H4 (cell line): ENCODE measurements at places on chromosomes 6 and 20. TPM values are rescaled to one million over a fixed set of nuclear protein-coding genes. Genes with fewer than 3 reads are reported as not detected.

CGAS gene
- total RNA-seq, result not detected in 2 replicates

SLC44A4 gene
- not detected in 2 replicates for total RNA-seq

IL17A gene
- not detected in 2 replicates for total RNA-seq

DNAH8 gene
- total RNA-seq, result not detected in 2 replicates

RHAG gene
- not detected in 2 replicates for total RNA-seq

LY6G6D gene
- not detected in 2 replicates for total RNA-seq

- DNase-seq, result no peak
Observed at GRCh38 chr6:2940851-2941250, 30.5 kb downstream of the SERPINB6 start.

- peak; percentile 78 for DNase-seq
Observed at GRCh38 chr20:43583982-43584432, 6.7 kb upstream of the IFT52 start.

DNA sequence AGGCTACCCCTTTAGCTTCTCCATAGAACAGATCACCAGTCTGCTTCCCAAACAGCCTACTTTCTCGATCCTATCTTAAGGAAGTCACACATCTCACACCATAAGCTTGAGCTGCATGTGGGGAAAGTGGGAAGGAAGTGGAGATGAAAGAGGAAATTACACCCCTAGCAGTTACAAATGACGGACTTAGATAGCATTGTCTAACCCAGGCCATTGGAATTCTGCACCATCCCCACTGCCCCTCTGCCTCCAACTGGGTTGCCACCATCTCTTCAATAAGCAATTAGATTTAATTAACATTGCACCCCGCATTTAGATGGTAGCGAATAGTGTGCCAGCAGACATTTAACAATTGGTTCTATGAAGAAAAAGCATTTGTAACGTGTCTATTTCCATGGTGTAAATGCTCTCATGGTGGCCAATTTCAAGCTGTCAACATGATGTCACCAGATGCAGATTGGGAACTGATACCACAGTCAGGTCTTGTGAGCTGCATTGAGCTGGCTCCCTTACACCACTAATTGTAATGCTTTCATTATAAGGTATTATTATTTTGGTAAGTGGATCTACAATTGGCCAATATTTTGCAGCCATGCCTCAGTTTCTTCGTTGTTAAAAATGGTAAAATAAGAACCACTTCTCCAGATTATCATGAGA lies 124.7 kb downstream of the CD24 start:
- DNase-seq, result no peak

GRCh38 chr20:59578436-59579403 lies 25.6 kb upstream of the PHACTR3 start:
- no peak for DNase-seq

- DNase-seq, result no peak
Observed at GRCh38 chr6:44080561-44081521, 46.4 kb downstream of the MRPL14 start.

DNA sequence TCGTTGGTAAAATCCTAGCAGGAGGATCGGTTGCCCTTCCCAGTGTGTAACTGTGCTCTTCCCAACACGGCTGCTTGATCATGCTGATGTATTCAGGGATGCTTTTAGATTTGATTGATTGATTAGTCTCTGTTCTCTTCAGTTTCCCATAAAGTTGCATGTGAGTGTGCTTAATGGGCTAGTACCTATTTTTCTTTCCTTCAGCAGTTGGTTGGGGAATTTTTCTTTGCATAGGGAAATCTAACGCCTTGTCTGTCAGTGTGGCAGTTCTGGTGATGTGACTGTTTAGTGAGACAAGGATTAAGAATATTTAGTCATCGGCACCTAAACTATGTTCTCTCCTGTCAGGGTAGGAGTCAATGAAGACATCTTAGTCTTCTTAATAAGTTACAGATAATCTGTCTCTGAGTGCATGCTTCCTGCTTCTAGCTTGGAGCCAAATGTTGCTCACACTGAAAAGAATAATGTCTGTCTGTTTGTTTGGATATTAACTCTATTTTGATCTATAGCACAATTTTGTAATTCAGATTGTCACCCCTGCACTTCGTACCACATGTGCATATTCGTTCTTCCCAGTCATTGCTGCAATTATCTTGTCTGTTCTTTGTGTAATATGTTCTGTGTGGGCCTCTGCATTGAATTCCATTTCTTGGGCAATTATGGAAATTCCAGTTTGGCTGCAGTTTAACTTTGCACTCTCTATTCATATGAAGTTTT lies 169.9 kb downstream of the EDN1 start:
- no peak for DNase-seq

DNA sequence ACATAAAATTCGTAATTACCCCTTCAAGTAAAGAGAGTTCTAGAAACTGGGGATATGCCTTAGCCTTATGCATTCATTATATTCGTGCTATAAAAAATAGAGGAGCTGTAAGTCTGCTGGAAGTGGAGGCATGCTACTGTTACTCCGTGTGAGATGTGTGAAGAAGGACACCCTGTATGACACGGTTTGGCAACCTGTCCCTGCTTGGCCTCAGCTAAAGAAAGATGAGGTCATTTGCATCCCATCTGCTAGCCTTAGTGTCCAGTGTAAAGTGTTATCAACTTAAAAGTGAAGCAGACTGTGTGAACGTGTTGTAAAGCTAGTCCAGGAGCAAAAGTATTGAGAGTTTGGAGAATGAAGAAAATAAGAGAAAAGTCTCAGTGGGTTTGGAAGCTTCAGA lies 135.1 kb upstream of the RAB32 start:
- no peak for DNase-seq

- peak; percentile 28 for DNase-seq
Observed at GRCh38 chr6:137910424-137910834, 43.4 kb downstream of the TNFAIP3 start.

DNA sequence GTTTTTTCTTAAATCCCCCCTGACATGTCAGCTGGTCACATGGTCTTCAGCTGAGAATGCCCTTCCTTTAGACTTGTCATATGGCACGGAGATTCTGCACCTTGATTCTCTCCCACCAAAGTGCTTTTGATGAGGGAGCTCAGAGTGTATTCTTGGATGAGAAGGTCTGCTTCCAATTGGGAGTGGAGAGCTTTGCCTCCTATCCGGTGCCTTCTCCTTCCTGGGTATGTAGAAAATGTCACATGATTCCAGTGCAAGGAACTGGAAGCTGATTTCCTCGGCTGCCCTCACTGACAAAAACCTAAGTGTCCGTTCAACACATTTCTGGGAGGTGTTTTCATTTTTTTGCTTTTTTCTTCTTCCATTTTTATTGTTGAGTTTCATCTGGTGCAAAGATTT lies 197.2 kb downstream of the TFAP2C start:
- no peak for DNase-seq

GRCh38 chr6:28648035-28648877 lies 122.6 kb downstream of the GPX5 start:
- peak; percentile 61 for DNase-seq
